ENCODE measurements at places on chromosomes 16 and 17. TPM values are rescaled to one million over a fixed set of nuclear protein-coding genes. Genes with fewer than 3 reads are reported as not detected.

The CLDN9 gene
- 0.36 TPM for total RNA-seq

The SOX9 gene
- total RNA-seq, result 2.4 TPM

The KRTAP9-4 gene
- not detected for total RNA-seq

The CNTNAP4 gene
- 1.7 TPM for total RNA-seq
